ENCODE measurements at places on chromosomes 1 and 21.
A peak's percentile ranks its signal among the peaks of the same experiment; 100 is the strongest.

DNA sequence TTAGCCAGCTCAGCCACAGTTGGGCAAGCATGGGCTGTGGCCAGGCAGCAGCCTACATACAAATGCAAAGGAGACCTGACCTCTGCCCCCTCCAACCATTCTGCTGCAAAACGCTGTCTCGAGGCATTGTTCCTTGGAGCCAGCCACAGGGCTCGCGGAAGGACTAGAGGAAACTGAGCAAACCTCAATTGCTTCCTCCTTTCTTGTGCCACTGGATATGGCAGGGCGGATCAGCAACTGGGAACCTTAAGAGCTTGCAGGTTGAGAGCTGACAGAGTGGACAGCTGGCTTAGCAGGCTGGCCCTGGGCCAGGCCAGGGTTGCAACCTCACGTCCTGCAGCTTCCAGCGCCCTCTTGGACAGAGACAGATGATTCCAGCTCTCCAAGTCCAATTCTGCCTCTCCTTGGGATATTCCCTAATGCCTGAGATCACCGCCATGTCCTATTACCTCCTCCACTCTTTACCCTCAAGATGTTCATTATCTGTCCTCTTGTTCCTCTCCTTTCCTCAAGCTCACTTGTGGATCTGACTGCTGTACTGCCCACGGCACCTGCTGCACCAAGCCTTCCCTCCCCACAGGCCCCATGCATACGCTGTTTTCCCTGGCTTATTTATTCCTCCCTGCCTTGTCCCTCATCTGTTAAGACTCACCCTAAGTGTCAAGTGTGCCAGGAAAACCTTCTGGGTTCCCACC, 67.5 kb downstream of the SDC3 start:
- no peak for DNase-seq

DNA sequence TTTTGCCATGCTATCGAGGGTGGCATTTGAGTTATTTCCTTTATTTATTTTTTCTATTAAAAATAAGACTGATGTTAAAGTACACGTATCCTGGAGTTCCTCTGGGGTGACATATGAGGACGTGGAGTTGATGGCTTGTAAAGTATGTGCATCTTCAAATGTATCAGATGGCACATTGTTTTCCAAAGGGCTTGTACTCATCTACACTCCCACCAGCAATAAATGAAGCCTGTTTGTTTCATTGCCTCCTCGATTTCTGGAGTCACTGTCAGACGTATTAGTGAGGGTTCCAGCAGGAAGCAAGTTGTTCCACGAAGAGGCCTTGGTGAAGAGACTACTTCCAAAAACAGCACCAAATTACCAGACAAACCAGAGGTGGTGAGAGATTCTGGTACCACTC, 423.9 kb downstream of the NPHP4 start:
- DNase-seq: no peak

GRCh38 chr1:203069030-203069747, 16.6 kb downstream of the MYOG start:
- no peak for DNase-seq

GRCh38 chr1:210252621-210253051, 20.0 kb downstream of the SERTAD4 start:
- peak; percentile 24 for DNase-seq

DNA sequence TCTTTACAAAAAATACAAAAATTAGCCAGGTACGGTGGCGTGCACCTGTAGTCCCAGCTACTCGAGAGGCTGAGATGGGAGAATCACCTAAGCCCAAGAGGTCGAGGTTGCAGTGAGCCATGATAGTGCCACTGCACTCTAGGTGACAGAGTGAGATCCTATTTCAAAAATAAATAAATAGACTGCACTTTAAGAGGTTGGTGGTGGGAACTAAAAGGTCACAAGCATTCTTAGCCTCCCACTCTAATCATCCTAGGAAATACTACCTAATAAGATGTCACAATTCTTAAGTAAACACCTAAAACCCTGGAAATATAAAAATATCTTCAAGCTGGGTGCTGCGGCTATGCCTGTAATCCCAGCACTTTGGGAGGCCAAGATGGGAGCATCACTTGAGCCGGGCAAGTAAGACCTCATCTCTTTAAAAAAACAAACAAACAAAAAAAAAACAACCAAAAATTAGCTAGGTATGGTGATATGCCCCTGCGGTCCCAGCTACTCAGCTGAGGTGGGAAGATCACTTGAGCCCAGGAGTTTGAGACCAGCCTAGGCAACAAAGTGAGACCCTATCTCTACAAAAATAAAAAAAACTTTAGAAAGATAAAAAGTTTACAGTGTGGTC, 4.1 kb downstream of the DCAF8 start:
- no peak for DNase-seq

DNA sequence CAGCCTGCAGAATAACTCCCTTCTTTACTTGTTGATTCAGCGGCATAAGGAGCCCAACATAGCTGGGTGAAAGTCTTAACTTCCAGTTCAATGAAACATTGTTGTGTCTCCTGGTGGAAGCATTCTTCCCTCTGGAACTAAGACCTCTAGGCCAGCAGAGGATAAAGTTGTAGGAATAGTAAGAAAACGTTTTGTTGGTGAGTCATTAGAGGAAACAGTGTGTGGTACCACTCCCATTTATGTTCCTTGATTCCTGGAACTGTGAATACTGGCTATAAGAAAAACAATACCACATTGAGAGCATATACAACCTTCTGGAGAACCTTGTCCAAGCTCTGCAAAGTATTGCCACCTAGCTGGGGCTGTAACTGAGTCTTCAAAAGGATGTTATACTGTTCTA, 737.4 kb upstream of the ZP4 start:
- DNase-seq: no peak

GRCh38 chr1:229897501-229897900, 169.5 kb upstream of the GALNT2 start:
- DNase-seq: no peak

DNA sequence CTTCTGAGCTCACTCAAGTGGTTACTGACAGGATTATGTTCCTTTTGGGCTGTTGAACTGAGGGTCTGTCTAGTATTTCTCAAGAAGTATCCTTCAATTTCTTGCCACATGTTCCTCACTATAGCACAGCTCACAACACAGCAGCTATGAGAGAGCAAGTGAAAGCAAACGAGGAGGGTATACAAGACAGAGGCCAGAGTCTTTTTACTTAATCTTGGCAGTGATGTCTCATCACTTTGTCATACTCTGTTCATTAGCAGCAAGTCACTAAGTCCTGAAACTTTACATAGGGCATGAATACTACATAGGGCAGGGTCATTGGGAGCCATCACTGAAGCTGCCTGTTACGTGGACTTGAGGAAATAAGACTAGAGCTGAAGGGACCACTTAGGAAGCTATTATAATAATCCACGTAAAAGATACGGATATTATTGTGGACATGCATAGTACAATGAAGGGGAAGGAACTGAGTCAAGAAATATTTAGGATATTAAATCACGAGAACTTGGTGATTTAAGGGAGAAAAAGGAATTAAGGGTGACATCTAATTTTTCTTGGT, 63.7 kb downstream of the SLC30A7 start:
- no peak for DNase-seq

DNA sequence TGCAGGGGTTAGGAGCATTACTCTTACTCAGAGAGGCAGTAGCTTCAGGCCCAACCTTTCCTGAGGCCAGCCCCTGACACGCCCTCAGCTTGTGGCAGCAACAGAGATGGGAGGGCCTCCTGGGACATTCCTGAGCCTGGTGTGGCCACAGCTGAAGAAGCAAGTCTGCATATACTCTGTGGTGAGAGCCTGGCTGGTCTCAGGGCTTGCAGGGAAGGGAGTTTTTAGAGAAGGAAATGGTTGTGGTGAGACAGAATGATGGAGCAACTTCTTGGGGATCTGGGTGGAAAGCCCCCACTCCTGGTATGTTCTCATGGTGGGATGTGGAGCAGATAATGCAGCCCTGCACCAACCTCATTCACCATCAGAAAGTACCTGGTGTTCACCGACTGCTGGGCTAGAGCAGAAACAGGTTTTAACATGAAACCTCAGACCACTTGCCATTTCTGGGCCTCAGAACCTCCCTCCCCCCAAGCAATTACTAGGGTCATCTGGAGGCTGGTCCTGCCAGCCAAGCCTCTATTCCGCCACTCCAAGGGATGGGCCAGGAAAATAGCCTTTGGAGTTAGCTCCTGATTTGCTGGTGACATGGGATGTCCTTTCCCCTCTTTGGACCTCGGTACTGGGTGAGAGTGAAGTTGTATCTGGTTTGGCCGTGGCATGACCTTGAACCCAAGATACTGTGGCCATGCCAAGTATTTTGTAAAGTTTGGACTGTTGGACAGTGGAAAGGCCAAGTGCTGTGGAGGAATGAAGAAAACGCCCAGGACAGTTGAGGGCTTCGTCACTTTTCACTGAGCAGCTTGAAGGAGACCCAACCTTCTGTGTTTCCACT, 28.1 kb upstream of the RNF19B start:
- peak; percentile 91 for DNase-seq

GRCh38 chr1:3785045-3785444, 11.3 kb downstream of the LRRC47 start:
- DNase-seq: no peak

DNA sequence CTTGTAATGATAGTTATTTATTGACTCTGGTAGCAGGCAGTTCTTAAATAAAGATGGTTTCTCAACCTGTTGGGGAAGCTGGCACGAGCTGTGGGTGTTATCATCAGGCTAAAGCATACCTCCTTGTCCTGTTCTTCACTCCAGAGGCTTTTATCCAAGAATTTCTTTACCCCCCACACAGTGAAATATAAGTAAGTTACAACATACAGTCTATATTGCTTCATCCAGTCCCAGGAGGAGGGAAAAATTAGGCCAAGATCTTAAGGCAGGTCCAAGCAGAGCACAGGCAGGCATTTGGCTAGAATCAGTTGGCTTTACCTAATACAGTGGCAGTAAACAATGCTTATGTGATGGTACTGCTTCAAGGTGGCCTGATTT, 6.3 kb downstream of the TMEM81 start:
- no peak for DNase-seq

DNA sequence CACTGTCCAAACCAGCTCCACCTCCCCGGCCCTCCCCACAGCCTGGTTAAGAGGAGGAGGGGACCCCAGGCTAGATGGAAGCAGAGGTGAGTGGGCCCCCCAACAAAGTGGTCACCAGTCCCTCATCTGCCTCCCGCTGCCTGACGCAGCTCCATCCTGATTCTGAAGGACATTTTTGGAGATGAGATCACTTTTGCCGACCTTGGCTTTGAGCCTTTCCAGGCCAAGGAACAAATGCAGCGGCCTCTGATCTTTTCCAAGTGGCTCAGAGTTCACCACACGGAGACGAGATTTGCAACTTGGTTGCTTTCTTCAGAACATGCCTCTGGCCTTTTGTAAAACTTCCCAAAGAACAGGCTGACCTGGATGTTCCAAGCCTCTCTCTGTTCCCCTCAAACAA, 223.1 kb downstream of the NPHP4 start:
- DNase-seq: no peak

DNA sequence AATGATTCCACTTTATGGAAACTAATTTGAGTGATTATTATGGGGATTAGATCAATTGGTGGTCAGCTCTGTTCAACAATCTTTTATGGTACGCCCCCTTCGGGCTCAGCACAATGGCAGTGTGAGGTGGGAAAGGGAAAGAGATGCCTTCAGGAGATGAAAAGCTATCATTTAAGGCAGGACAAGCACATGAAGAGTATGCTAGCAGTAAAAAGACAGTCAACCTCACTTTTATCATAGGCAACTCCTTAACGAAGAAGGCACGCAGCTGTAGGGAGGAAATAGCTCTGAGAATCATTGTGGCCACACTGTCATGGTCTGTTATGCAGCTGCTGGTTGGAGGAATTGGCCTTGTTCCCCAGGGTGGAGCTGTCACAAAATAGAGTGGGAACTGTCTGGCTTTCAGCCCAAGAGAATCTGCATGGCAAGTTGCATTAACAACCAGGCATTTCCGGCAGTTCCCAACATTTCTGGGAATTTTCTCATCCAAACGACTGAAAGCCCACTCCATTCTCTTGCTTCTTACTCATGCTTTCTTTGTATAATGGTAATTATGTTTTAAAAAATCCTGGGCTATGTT, 54.4 kb upstream of the BCL10 start:
- no peak for DNase-seq

DNA sequence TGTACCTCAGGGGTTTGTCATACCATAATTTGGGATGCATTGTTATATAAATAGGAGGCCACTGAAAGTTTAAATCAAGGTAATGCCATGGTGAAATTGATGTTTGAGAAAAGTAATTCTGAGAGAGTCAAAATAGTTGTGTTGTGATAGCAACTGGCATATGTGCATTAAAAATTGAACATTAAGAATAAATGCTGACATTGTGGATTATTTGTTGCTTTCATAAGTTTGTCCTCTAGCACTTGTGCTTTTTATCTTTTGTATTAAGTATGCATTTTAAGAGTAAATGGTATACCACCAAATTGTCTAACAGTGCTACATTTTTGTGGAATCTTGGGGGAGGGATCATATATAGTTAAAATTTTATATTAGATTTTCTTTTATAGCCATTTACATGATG, 275.9 kb upstream of the CACYBP start:
- DNase-seq: no peak

DNA sequence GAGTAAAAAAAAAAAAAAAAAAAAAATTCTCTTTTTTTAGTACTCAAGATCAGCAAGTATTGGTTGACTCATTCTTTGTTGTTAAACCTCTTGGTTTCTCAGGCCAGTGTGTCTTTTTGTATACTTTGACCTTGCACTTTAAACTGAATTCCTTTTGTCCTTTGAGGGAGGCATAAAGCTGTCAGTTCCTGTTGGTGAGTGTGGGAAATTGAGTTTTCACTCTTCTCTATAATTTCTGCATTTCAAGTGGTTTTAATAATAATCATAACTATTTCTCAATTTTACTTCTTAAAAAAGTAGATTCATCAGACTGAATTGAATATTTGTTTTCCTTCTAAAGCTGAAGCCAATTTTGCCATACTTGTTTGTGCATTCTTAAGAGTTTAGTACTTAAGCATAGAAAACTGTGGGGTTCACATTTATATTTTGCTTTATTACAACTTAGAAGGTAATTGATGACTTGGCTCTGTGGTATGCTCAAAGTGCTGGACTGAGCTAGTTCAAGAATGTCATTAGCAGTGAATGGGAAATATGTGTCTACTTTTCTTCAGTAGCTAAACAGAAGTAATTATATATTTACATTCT, 43.4 kb downstream of the ITSN1 start:
- no peak for DNase-seq

DNA sequence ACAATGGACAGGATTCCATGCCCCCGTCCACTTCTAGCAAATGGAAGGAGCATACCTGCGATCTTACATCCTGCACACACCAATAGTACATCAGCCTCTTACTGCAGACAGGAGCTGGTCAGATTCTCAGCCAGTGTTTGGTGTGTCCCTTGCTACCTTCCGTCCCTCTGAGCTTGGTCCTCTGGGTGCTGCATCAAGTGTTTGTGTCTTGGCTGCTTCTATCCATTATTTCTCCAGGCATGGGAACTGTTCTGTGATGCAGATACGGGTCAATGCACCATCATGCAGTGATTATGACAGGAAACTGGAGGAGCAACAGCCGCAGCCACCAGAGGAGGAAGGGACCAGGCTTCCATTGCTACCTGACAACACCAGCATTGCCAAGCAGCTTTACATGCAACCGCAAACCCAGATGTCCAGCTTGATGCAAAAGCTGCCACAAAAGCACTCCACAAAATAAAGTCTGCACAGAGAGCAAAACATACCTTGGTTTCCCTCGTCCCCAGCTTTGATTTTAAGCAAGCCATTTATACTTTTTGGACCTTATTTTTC, 21.9 kb upstream of the OVAAL start:
- no peak for DNase-seq

GRCh38 chr1:160522136-160522535, 919 bp downstream of the SLAMF6 start:
- DNase-seq: no peak

Measured in SW480 (cell line).